LHCN-M2 (cell line): ENCODE measurements at places on chromosomes 7 and 10. TPM values are rescaled to one million over a fixed set of nuclear protein-coding genes. Genes with fewer than 3 reads are reported as not detected.
A peak's percentile ranks its signal among the peaks of the same experiment; 100 is the strongest.

STEAP1 gene
- 33.7 and 41.3 TPM in 2 replicates for total RNA-seq

ITGB8 gene
- 4.6 and 7.2 TPM in 2 replicates for total RNA-seq

ALOX5 gene
- total RNA-seq = not detected in 2 replicates

EPO gene
- total RNA-seq = 0.11 TPM in 1 of 2 replicates, not detected in the other

ZNF487 gene
- 6.0 and 6.7 TPM in 2 replicates for total RNA-seq

GPR37 gene
- not detected in 2 replicates for total RNA-seq

AGMO gene
- total RNA-seq = 0.06 TPM in 1 of 2 replicates, not detected in the other

TBX20 gene
- not detected in 2 replicates for total RNA-seq

KLF14 gene
- total RNA-seq = not detected in 2 replicates

ERVW-1 gene
- total RNA-seq = not detected in 2 replicates

ZMIZ1 gene
- total RNA-seq = 10.6 and 12.5 TPM in 2 replicates

EGFR gene
- total RNA-seq = 78.7 and 94.1 TPM in 2 replicates

AQP1 gene
- total RNA-seq = 0.13 and 0.23 TPM in 2 replicates

TRIM50 gene
- total RNA-seq = not detected in 2 replicates

LIPK gene
- total RNA-seq = 0.17 TPM in 1 of 2 replicates, not detected in the other

DNA sequence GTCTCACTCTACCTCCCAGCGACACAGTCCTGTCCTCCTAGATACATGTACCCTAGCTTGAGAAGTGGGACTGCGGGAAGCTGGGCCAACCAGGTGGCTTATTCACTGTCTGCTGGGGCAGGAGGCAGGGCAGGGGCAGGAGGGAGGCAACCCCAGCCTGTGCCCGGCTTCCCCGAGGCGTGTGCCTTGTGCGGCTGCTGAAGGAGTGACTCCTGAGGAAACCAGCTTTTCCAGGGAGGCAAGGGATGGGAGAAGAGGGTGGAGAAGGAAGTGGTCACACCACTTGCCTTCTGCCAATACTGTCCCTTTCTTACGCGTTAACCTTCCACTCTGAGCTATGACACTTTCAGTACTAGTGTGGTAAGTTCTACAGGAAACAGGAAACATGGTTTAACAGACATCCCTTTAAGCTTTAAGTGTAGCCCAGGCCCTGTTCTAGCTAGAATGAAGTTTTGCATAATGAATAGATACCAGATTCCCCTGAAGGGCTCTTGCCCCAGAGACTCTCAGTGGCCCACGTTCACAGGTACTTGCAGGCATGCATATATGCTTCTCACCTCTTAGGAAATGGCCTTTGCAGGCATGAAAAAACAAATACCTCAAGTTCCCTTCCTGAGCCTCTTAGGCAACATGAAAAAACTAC, 40.6 kb downstream of the SYPL1 start:
- no peak for DNase-seq

DNA sequence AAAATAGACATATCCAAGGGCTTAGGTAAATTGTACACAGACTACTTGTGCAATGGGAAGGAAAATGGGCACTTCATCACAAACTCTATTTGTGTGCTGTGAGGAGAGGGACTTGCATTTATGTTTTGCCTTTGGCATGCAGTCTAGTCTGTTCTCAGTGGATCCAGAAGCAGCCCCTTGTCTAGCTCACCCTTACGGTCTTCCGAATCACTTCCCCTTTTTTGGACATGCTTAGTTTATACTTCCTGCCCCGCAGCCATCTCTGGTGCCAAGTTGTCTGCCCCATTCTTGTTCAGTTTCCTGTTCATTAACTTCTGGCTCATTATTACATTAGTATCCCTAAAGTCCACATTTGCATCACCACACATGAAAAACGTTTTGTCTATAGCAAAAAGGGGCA, 161.6 kb downstream of the NRCAM start:
- no peak for DNase-seq

- no peak for DNase-seq
Observed at GRCh38 chr10:34217524-34217923, 597.6 kb downstream of the PARD3 start.

DNA sequence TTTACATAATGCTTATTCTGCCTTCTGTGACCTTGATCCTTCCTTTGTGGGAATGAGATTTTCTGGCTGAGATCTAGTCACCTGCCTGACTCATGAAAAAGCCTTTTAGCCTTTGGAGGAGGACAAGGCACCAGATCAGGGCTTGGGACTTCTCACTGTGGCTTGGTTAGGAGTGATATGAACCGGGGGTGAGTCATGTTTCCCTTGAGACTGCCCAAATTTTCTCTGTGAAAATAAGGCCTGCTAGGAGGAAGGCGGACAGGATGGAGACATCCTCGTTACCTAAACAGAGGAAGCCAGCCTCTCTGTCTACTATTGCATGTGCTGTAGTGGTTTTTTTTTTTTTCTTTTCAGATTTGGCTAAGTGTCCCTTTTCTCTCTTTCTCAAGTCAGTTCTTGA, 57.8 kb downstream of the EVX1 start:
- peak; percentile 5 for DNase-seq

DNA sequence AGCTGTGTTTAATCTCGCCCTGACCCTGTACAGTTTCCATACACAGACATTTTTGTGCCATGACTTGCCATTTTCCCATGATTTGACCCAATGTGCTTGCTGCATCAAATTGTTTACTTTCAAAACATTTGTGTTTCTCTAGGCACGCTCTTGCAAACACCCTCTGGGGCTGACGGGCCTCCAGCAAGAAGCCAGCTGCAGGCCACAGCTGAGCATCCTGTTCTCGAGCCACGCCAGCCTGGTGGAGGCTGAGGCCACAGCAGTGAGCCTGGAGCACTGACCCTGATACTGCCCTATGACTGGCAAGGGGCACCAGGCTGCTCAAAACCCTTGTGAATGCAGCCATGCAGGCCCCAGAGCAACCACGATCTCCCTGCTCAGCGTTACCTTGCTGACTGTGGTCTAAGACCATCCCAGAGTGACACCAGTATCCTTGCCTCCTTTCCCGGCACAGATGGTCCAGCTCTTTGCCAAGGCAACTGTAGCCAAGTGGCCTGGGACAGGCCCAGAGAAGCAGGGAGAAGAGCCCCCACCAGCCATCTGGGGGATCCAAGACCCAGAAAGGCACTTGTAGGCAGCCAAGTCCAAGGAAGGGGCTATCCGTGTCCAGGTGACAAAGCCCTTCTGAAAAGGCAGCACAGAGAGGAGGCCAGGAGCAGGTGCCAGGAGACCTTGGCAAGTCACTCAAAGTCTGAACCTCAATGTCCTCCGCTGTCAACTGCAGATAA, 78.5 kb downstream of the OAT start:
- peak; percentile 96 for DNase-seq

DNA sequence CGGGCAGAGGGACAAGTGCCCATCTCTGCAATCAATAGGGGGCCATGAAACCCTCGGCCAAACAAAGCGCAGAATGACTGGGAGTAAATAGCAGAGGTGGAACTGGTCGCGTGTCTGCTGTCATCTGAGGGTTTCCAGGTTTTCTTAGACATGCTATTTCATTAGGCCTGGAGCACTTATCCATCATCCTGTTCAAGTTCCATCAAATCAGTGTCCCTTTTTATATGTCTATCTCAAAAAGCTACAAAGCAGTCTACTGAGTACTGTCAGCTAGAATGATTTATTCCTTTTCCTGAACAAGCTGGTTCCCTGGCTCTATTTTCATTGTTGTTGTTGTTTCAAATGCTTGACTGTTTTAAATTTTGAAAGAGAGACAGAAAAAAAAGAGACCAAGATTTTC, 590.5 kb downstream of the PARD3 start:
- no peak for DNase-seq

GRCh38 chr10:98436704-98437103, 10.0 kb downstream of the HPS1 start:
- no peak for DNase-seq

DNA sequence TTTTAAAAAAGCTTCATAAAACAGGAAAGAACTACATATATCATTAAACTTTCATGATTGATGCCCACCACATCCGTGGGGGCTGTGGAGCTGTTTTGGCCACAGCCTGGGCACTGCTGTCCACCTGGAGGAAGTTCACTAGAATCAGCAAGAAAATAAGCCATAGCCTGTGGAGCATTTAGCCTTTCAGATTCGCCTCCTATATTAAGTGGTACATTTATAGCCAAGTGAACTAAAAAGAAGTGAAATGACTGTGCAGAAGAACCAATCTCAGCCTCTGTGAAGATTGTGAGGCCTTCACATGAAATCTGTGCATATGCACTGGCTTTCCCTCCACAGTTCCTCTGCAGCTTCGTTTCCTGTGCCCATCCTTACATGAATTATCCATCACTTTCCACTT, 23.5 kb downstream of the WNT16 start:
- DNase-seq = no peak

DNA sequence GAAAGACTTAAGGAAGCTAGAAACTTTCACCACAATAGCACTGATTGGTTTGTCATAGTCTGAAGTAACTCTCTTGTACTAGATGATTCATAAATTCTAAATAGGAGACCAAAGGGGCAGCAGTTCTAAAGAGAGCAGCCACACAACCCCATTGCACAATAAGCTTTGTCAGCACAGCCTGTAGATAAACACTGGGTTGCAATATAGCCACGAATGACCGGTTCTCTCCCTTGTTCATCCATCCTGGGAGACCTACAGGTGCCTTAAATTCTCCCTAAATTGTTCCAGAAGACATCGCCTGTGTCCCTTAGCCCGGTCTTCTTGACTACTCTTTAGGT, 167.0 kb downstream of the SNX13 start:
- peak; percentile 88 for DNase-seq

GRCh38 chr10:78416031-78417011, 382.7 kb downstream of the RPS24 start:
- DNase-seq = peak; percentile 71

DNA sequence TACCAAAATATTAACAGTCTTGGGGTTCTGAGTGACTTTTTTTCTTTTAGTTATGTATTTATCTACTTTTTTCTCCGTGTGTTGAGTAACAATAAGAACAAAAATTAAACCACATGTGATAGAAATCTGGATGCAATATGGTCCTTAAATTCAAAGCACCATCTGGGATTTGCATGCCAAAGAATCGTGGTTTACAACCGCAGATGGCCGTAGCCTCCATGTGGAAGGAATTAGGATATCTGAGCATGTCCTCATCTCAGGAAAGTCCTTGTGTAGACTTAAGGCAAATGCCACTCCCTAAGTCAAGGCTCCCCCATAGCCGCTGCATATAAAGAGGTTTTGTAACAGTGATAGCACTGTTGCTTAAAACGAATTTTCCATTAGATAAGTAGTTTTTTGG, 304.0 kb downstream of the ZEB1 start:
- DNase-seq = peak; percentile 45

- no peak for DNase-seq
Observed at GRCh38 chr10:22476601-22477321, 131.5 kb downstream of the SPAG6 start.

- peak; percentile 78 for DNase-seq
Observed at GRCh38 chr10:95236068-95236903, 42.2 kb downstream of the ACSM6 start.

GRCh38 chr7:22680482-22680911, 46.5 kb upstream of the IL6 start:
- no peak for DNase-seq

- no peak for DNase-seq
Observed at GRCh38 chr10:130283219-130283545, 147.0 kb downstream of the GLRX3 start.

DNA sequence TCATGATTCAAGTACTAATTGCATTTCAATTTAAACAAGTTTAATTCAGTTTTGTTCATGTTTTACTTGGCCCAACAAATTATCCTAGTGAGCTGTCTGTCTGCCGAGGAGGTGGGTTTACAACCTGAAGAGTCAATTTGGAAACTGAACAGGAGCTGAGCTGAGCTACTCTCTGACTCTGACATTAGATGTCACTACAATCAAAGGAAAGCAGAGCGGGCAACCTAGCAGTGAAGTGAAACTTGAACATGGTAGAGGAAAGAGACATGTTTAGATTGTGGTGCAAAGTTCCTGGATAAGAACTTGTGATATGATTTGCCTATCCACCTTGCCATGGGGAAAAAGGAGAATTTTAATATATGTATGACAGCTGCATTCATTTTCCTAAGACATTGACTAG, 9.6 kb upstream of the AGR3 start:
- peak; percentile 75 for DNase-seq

DNA sequence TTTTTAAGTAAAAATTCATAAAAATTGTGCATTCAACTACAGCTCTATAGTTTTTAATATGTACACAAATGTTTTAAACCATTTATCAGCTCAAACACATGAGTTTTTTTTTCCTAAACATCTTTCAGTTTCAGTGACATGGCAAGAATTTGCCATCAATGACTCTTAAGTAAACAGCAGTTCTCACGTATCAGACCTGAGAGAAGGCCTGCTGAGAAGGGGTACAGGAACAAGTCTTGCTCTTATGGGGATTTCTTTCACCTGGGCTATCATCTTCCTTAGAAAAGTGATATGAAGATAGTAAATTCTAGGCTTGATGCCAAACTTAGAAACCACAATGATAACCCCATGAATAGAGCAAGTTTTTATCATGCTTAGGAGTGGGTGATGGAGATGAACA, 467.8 kb downstream of the ARL4A start:
- peak; percentile 15 for DNase-seq

- no peak for DNase-seq
Observed at GRCh38 chr10:76971547-76972170, 665.9 kb downstream of the KCNMA1 start.

GRCh38 chr10:77249901-77250459, 387.6 kb downstream of the KCNMA1 start:
- DNase-seq = no peak

GRCh38 chr7:81501220-81501619, 268.6 kb downstream of the HGF start:
- DNase-seq = peak; percentile 71

- DNase-seq = no peak
Observed at GRCh38 chr7:80604436-80604835, 34.0 kb upstream of the CD36 start.

GRCh38 chr10:69934768-69935167, 117.9 kb upstream of the MACROH2A2 start:
- DNase-seq = no peak

DNA sequence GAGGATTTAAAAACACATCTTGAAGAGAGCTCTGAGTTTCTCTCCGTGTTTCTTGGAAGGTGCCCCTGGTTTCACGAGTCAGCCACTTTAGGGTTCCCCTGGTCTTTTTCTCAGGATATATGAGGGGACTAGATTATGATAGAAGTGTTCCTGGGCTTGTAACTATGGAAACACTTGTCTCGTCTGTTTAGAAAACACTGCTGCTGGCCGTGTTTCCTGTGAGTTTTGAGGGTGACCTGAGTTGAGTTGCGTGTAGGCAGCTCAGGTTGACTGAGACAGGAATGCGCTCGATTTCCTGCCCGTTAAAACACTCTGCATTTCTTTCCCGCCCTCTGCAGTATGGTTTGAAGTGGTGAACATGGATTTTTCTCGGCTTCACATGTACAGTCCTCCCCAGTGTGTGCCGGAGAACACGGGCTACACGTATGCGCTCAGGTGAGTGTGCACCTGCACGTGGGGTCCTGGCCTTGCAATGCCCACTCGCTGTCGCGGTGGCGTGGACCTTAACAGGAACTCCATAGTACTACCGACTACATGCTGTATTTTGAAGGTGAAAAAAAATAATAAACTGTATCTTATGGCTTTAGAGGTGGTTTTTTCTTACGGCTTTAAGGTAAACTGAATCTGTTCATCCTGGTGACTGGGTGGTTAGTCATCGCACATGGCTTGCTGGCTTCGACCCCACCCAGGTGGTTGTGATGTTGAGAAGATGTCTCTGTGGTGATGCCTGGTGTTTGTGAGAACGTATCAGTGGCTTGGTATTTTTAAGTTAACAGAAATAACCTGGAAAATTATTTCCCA, at the start of gene SUN1:
Gene SUN1 (plus strand): TSS at position 310 of the 801 bp plus-strand sequence. CDS start 49 bp downstream, at position 359.
- peak; percentile 66 for DNase-seq

GRCh38 chr10:79247373-79248137, 99.7 kb upstream of the PPIF start:
- no peak for DNase-seq
